ENCODE measurements at places on chromosomes 1 and 21.

DNA sequence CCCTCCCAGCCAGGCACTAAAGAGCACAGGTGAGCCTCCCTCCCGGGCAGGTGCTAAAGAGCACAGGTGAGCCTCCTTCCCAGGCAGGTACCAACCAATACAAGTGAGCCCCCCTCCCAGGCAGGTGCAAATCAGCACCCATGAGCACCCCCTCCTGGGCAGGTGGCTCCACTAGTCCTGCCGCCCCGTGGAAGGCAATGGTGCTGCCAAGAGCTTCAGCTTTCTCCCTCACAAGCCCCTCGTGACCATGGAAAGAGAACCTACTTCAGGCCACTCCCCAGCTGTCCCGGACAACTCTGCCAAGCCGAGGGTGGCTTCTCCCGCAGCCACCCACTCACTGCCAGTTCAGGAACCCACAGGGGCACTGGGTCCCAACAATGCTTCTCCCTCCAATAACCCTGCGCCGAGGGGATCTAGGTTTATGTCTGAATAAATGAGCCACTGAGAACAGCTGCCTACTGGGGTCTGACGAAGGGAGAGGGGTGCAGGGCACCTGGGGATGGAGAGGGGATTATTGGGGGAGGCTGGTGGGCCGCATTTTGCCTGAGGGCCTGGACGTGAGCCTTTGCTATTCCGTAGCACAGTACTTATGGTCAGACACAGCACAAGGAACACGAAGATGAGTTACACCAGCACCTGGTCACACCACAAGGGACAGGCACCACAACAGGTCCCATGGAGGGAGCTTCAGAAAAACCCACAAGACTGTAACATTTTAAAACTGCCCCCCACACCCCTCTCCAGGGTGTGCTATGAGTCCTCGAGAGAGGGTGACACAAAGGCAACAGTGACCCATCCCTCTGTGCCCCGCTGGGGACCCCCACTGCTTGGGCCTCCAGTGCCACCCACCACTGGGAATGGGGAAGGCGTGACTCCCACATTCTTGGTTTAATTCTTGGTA, 46.3 kb downstream of the PRDM15 start:
- no peak for DNase-seq

DNA sequence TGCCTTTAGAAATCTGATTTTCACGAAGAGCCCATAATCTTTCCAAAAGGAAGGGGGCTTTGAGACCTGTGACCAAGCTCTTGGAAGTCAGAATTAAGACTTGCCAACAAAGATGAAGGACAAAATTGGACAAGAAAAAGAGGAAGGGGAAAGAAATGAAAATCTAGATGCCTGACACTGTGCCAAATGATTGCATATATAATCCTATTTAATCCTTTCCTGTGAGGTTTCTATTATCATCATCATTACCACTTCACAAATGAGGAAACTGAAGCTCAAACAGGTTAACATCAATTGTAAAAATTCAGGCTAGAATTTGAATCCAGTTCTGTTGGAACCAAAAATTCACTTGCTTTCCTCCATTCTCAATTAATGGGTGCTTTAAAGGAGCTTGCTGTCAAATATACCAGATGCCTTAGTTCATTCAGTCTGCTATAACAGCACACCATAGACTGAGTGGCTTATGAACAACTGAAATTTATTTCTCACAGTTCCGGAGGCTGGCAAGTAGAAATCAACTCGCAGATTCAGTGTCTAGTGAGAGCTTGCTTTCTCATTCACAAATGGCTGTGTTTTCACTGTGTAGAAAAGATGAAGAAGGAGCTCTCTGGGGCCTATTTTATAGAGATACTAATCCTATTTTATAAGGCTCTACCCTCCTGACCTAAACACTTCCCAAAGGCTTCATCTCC, 197.5 kb upstream of the ST6GALNAC5 start:
- no peak for DNase-seq

GRCh38 chr21:28078126-28078525, 914.6 kb downstream of the LTN1 start:
- no peak for DNase-seq

DNA sequence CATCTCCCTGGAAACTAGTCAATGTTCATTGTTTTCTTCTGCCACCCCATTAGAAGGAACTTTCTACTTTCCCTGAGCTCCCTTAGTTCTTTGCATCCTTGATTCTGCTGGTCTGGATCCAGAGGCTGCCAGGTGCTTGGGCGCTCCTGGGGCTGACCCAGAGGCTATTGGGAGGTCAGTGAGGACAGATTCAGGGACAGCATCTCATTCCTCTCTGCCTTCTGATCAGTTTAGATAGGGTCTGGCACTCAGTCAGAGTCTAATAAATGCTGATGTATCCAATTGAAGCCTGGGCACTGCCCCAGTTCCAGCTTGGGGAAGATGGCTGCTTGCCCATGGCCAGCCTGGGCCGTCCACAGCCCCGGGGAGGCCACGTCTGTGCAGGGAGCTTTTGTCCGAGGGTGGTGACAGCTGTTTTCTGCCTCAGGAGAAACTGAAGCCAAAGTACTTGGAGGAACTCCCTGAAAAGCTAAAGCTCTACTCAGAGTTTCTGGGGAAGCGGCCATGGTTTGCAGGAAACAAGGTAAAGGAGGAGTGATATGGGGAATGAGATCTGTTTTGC, 2.3 kb downstream of the GSTM1 start:
- no peak for DNase-seq

DNA sequence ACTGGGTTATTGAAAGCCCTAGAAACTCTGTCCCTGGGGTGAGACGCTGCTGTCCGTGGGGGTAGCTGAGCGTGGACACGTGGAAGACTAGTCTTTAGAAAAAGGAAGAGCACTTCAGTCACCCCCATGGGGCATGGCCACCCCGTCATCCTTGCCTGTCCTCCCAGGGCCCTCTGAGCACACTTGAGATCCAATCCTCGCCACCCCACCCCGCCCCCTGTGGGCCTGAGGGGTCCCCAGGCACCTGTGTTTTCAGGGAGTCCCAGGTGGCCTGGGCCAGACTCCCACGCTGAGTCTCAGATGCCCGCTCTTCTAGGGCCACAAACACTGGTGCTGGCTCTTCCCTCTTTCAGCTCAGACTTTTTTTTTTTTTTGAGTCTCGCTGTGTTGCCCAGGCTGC, 2.5 kb downstream of the PRKCZ start:
- no peak for DNase-seq

GRCh38 chr21:36117286-36117741, 17.6 kb upstream of the CBR3 start:
- no peak for DNase-seq

DNA sequence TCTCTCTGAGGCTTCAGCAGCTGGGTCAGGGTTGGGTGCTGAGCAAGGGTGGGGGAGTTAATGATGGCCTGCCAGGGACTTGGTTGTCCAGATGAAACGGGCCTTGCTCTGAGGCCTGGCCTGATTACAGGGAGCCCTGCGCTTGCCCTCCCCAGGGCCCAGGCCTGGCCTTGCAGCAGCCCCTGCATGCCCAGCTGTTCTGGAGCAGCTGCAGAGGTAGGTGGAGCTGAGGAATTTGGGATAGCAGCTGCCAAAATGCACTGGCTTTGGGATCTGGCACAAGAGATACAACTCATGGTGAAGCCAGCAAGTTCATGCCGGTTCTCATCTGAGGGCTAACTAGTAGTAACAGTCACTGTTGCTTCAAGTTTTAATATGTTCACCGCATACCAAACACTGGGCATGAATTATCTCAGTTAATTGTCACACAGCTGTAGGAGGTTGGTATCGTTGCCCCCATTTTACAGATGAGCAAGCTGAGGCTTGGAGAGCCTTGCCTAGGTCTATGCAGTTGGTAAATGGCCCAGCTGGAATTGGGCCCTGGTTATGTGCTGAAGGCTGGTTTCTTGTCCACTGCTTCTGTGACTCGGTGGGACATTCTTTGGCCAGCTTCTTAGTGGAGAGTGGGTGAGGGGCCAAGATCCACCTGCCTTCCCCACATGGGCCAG, 7.3 kb upstream of the SERINC2 start:
- peak; percentile 68 for DNase-seq

- DNase-seq, result no peak
These were observed 105.1 kb downstream of the ITSN1 start for GRCh38 chr21:33747420-33747819.

- no peak for DNase-seq
These were observed 79.9 kb upstream of the GPR52 start for GRCh38 chr1:174367892-174368291.

DNA sequence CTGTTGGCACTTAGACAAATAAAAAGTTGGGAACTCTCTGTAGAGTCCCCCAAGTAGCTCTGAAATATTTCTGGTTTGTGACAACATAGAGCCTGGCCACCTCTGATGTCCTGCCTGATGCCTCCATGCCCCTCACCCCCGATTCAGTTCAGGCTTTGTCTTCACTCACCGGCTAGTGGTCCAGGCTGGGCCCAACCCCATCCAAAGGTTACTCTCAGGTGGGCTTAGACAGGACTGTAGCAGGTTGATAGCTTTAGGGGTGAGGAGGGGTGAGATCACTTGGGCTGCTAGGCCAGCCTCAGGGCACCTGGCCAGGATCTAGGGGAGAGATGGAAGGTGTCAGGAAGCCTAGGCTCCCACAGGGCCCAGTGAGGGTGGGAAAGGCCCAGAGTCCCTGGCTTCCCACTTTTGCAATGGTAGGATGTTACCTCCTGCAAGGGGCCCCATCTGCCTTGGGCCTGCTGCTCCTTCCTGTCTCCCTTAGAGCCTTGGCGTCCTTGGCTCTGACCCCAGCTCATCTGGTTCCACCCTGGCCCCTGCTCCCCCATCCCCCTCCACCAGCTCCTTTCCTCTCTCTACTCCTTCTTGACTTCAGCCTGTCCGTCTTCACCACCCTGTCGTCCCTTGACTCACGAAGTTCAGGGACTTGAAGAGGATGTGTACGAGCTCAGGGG, 6.7 kb downstream of the EPS8L3 start:
- DNase-seq, result no peak

DNA sequence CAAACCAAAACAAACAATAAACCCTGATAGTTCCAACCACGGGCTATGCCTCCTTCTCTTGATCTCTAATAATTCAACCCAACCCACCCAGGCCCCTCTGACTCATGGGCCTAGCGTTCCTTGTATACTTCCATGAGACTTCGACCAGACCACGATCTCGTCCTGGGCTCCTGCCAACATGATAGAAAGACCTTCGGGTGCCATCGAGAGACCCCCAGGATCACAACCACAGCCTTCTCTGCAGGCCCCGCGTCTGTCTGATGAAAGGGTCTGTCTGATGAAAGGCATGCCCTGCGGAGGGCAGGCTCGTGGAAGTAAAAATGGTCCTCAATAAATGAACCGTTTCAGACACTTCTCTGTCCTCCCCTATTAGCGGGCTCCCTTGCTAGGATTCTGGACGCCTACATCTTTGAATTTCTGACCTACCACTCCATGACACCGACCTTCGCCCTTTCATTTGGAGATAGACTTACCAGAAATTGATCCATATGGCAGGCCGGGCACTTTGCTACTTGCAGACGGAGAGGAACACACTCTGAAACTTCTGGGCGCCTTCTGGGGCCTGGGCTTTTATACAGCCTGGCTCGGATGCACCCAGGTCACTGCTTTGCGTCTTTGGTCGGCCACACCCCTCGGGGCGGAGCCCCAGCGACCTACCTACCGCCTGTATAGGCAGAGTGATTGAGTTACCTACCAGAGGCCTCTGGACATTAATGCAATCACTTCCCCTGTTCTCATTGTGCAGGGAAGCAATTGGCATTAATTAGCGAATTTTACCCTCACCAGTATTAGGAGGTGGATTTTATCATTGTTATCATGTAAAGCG, 5.3 kb upstream of the KLF18 start:
- no peak for DNase-seq

- no peak for DNase-seq
These were observed 1043.7 kb downstream of the ADGRL2 start for GRCh38 chr1:82844447-82844846.

Measured in right forelimb (tissue), 1 donor.